EL (cell line): ENCODE measurements at places on chromosomes 1 and 21.

DNA sequence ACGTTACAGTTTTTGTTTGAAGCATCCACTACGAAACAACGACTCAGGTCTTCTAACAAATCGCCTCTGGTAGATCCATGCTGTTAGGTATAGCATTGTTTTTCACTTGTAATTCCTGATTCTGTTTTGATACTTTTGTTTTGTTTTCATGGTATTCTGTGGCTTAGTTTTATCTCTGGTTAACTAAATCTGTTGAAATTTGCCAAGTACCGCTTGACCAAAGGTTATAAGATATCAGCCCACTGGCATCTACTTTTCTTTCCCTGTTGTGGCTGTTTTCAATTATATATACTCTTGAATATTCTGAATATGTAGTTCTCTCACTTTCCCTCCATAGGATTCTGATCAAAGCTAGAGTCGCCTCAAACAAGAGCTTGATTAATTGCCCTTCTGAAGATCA, 274.8 kb upstream of the C1orf105 start:
- DNase-seq = no peak

DNA sequence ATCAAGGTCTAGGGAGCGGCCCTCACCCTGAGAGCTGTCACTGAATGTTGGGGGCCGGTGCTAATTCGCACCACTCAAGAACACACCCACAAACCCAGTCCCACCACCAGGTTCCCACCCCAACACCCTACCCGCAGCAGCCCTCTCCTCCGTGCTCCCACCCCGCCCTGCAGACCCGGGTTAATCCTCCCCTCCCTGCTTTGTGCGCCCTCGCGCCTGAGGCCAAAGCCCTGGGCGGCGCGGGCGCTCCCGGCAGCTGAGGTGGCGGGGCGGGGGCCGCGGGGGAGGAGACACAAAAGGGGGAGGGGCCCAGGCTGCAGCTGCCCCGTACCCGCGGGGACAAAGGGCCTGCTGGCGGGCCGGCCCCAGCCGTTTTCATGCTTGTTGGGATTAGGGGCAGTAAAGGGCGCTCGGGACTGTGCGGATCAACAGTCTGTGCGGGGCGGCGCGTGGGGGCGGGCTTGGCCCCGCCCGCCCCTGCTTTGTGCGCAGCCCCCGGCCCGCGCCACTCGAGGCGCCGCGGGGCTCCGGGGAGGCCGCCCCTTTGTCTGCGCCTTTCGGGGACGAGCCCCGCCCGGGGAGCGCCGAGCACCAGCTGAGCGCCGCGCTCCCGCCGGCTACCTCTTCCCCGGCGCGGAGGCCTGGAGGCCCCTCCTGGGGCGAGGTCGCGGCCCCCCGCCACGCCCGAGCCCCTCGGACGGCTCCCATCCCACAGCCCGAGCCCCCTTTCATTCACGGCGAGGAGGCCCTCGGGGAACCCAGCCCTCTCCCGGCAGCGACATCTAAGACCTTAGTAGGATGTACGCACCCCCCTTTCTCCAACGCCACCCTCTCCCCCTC, 10.9 kb downstream of the C1orf216 start:
- peak; percentile 34 for DNase-seq

GRCh38 chr1:50930965-50931737, 28.9 kb downstream of the FAF1 start:
- DNase-seq = peak; percentile 4

DNA sequence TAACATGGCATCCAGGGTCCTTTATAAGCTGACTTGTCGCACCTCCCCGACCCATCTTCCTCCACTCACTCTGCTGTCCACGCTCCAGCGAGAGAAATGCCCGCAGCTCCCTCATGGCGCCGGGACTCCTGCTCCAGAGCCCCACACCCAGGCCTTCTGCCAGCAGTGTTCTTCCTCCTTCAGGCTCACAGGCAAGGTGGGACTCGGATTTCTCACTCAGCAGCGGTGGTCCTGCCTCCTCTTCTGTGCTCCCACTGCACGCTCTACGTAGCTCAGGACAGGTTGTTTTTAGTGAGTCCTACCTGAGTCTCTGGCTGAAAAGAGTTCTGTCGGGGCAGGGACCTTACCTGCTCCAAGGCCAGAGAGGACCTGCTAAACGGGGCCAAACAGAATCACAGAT, 11.2 kb downstream of the THEMIS2 start:
- no peak for DNase-seq

DNA sequence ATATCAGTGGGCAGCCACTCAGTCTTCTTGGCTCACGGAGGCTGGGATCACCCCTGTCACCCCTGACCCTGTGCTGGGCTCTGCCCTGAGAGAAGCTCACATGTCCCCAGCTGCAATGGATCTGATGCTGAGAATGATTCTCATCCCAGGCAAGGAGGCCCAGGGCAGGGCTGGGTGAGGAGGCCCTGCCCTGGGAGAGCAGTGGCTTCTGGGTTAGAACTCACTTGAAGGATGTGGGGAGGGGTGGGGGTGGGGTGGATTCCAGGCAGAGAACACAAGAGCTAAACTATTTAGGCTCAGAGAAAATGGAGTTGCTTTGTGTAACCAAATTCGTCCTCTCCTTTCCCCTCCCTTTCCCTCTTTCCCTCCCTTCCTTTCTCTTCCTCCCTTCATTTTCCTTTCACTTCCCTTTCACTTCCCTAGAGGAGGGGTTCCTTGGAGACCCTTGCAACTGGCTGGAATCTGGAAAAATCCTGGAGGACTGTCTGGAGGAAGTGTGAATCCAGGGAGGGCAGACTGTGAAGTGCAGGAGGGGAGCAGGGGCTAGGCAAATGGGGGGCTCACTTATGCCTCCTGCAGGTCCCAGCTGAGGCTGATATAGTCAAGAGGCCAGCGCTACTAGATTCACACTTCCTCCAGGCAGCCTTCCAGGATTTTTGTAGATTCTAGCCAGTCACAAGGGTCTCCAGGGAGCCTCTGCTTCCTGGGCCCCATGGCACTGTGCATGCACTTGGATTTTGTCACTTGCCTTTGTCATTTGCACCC, 47.0 kb downstream of the IGSF21 start:
- no peak for DNase-seq

DNA sequence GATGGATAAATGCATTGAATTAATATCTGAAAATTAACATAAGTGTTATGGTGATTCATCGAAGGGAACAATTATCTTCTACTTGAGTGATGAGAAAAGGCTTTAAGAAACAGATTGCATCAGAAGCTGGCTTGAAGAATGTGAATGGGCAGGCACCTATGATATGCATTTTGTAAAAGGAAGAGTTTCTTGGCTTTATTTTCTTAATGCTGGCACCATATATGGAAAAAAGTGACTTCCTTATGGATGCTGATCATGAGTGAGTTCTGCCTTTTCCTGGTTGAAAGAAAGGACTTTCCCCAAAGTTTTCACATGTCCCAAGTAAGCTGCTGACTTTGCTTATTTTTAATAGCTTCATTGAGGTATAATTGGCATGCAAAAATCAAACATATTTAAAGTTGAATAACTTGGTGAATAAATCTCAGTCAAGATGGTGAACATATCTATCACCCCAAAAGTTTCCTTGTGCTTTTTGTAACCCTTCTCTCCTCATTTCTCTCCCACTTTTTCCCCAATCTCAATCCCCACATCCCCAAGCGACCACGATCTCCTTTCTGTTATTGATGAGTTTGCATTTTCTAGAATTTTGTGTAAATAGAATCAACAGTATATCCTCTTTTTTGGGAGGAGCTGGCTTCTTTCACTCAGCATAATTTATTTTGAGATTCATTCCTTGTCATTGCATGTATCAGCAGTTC, 74.2 kb downstream of the SPATA46 start:
- DNase-seq = no peak

GRCh38 chr1:109490029-109490933, 3.6 kb upstream of the CYB561D1 start:
- DNase-seq = peak; percentile 65

GRCh38 chr1:115642168-115643072, 650 bp downstream of the VANGL1 start:
- peak; percentile 54 for DNase-seq

DNA sequence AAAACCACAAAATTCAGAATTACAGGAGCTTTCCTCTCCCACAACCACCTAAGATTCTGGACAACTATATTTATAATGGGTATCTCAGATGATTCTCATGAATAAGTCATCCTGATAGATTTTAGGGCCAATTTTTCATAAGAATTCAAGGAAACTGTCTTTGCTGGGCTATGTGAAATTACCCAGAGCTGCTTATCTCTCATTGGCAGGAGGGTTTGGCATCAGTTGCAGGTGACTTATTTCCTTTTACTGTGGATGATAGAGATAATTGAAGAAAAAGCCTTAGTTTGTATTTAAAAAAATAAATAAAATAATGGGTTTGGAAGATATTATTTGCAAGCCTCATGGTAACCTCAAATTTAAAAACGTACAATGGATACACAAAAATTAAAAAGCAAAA, 38.2 kb upstream of the WDR26 start:
- no peak for DNase-seq

- no peak for DNase-seq
These were observed at the start of gene ESPN for GRCh38 chr1:6424619-6425593. ESPN (plus strand) TSS chr1:6424776; CDS start chr1:6424956, 180 bp downstream.

- peak; percentile 43 for DNase-seq
These were observed 46.6 kb downstream of the KIAA0040 start for GRCh38 chr1:175145899-175146528.

- DNase-seq = no peak
These were observed 578 bp downstream of the USP21 start for GRCh38 chr1:161159913-161160243.

- DNase-seq = no peak
These were observed 55.5 kb downstream of the TGFB2 start for GRCh38 chr1:218400624-218401023.

DNA sequence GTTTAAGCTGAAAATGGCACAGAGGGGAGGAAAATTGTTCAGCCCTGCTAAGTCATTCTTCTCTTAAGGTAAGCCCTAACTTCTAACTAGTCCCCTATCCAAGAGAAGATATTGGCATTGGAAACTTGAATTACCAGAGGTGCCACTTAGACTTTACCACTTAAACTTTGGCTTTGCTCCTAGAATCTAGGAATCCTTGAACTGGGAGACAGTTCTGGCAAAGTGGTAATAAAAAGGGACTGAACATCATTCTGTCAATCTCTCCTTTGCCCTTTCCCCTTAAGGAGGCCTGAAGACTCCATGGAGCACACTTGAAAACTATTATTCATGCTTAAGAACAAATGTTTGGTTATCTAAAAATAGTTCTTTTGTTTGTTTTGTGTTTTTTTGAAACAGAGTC, 8.4 kb downstream of the ATP1A4 start:
- no peak for DNase-seq
